Fibroblast of skin of back (primary cell): ENCODE measurements at places on chromosomes 11 and 22.

DNA sequence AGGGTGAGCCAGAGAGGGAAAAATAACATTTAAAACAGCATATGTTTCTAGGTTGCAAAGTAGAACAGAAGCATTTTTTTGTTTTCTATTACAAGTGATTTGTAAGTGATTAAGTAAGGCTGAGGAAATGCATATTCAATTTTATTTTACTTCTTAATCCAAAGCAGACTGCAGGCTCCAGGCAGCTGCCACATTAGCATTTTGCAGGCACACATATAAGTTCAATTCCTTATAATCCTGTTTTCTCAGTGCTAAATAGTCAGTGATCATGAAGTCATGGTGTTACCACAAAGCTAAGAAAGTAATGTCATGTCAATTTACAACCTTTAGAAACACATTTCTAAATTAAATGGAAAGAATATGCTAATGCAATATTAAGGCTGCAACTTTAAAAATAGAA is 149.8 kb downstream of the CNTN5 start:
- DNase-seq = no peak

- DNase-seq = no peak
Observed at GRCh38 chr22:32476281-32477195, 1.9 kb downstream of the FBXO7 start.

- DNase-seq = no peak
Observed at GRCh38 chr11:129817534-129818051, 1.9 kb downstream of the TMEM45B start.

GRCh38 chr11:133078012-133078411 is 454.3 kb downstream of the OPCML start:
- DNase-seq = no peak

DNA sequence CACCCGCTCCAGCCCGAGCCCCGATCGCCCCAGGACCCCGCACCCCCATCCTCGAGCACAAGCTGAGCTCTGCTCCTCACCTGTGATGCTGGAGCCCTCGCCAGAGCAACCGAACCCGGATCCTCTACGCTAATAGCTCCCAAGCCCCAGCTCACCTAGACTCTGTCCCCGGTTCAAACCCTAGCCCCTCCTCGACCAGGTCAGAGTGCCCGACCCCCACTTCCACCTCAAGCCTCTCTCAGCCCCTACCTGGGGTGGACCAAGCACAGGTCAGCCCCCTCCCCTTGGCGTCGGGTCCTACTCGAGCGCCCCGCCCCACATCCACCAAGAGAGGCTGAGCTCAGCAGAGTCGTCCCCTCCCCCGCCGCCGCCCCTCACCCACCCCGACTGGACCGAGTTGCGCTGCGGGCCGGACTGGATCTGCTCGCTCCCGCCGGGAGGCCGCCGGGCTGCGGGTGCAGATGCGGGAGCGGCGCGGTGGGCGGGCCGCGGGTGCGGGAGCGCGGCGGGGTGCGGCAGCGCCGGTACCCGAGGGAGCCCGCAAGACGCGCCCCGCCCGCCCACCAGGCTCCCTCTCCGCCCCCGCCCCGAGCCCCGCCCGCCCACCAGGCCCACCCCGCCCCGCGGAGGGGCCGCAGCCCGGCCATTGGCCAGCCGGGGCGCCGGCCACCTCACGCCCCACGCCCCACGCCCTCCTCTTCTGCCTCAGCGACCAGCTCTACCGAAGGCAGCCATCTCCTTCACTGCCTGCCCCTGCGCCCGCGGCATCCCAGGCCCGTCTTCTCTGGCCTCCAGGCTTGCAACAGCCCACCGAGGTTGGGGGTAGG is 577 bp upstream of the DKK3 start:
- peak; percentile 74 for DNase-seq

DNA sequence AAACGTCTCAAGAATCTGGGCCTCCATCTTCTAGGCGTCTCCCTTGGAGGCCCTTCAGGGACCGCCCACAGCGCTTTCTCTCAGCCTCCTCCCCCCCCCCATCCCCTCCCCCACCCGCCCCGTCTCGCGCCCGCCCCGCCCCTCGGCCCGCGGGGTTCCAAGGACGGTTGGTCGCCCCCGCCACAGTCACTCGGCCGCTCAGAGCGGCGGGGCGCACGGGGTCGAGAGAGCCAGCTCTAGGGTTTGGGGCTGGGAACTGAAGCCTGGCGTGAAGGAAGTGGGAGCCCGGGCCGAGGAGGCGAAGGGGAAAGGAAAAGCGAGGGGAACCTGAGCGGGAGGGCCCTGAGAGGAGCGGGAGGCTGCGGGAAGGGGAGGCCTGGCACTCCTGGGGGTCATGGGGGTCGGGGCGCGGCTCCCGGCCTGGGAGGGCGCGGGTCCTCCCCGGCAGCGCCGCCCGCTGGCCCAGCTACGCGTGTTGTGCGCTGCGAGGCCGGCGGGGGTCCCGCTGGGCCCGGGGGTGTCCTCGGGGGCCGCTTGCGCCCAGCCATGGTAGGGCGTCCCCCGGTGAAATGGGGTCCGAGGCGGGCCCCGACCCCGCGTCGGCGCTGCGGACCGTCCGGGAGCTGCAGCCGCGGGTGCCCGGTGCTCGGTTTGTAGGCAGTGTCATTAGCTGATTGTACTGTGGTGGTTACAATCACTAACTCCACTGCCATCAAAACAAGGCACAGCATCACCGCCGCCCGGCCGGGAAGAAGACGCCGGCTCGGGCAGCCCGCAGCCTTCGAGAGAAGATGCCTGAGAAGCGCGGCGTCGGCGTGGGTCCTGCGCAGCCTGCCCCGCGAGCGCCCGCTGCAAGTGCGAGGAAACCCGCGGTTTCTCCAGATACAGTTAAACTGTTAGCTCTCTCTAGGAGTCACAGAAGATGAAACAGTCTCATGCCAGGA is at the start of gene BTG4:
Gene BTG4, minus strand, starts transcription at position 91 of the 944 bp plus-strand sequence. CDS start 13,610 bp downstream, outside the sequence.
- peak; percentile 25 for DNase-seq

GRCh38 chr11:68322052-68322430 is 9.7 kb downstream of the LRP5 start:
- DNase-seq = no peak

DNA sequence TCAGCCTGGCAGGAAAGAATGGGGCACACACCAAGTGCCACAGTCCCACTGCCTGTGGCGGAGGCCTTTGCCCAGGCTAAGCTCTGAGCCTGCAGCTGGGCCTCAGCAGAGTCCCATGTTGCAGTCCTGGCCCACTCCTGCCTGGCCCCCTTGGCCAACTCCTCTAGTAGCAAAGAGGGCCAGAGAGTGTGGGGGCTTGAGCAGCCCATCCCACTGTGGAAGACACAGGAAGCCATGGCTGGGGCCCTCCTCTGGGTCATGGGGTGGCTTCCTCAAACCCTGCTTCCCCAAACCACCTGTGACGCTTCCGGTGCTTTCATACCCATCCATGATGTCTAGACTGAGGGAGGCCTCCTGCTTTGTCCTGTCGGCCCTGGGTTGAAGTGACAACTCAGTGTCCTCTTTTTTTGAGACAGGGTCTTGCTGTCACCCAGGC is 5.8 kb downstream of the RPS19BP1 start:
- no peak for DNase-seq

DNA sequence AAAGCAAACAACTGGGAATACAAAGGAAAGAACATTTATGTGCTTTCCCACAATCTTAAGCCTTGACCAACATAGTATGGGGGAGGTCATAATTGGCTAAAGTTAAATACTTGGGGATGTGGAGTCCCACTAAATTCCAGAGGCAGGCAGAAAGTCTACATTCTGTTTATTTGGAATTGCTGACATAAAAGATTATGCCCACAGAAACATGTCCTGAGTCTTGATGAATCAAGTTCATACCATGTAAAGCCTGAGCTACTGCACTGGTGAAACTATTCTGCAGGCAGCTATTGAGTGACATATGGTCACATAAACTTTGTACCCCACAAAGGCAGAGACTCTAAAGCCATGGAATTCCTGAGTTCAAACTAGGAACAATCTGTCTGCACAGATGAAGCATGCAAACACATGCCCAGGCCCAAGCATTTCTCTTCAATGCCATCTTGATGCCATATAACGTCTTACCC is 69.9 kb upstream of the CHRM4 start:
- DNase-seq = peak; percentile 42

DNA sequence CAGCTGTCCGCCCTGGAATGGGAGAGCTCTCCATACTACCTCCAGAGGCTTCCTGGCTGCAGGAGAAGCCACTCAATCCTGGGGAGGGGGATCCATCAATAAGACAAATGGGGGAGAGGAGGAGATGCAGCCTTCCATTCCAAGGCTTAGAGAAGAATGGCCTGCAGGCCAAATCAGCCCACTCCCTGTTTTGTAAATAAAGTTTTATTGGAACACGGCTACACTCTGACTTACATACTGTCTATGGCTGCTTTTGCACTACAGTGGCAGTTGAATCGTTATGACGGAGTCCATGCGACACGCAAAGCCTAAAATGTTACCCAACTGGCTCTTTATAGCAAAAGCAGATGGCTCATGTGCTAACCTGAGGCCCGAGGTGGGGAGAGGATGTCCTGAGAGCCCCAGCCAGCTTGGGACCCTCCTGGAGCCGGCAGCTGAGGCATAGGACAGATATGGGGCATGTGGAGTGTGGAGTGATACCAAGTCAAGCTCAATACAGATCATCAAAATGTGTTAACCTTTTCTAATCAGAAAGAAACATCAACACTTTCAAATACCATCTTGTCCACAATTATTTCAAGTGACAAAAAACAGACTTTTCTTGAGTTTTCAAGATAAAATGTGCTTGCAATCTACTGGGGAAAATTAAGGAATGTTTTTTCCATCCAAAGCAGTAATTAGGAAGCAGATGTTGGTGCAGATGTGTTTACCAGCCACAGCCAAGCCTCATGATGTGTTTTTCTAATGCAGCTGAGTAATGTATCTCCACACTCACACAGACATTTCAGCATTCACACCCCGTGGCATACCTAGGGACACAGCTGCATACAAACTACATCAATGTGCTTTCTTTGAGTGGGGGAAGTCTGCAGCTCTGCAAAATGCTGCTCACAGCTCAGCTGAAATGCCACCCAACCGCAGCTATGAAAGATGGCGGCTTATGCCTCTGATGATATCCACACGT is 181.6 kb downstream of the SHANK2 start:
- DNase-seq = no peak

DNA sequence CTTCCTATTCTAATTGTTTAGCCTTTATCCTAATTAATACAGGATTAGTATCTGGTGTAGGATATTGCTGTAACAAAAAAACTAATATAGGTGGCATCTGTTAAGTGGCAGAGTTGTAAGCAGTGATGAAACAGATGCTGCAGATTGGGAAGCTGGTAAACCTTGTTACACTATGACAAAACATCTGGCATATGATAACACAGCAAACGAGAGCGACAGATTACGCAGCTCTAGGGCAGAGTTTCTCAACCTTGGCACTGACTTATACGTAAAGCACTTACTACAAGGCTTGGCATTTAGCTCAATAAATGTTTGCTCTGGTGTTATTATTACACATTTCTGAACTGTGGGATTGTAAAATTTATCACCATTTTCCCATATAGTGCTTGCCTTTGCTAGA is 137.0 kb downstream of the ATG16L2 start:
- no peak for DNase-seq

DNA sequence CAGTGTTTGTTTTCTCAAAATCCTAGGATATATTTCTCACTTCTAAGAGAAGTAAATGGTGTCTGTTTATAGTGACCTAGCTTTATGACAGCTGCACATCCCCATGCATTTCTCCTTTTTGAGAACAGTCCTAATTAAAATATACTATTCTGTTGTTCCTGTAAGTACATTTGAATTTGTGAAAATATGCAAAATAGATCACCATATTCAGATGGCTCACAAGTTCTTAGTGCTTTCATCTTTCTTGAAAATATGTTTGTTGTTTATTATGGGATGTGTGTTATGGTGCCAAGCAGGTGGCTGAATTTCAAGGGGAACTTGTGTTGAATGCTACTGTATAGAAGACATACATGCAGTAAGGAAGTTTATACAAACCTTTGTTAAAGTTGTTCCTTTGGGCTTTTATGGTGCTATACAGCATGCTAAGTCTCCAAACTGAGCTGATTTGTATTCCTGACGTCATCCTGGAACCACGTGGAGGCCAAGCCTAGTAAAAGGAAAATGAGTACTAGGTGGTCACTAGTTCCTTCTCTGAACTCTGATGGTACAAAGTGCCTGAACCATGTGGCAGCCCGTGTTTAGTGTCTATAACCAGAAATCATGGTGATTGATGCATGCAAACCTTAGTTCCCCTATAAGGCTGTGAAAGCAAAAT is 7.8 kb upstream of the VSTM5 start:
- no peak for DNase-seq
